Activated naive CD4-positive, alpha-beta T cell treated with anti-CD3 and anti-CD28 coated beads, Interleukin-2, amount 10 ng/mL, durations not matched to agents 5 hours and 36 hours (primary cell): ENCODE measurements at places on chromosomes 7 and 10. TPM values are rescaled to one million over a fixed set of nuclear protein-coding genes. Genes with fewer than 3 reads are reported as not detected.

The GIMAP6 gene
- total RNA-seq = 121 TPM

The SYT15B gene
- total RNA-seq = 0.25 TPM

The ALOX5 gene
- total RNA-seq = 13.6 TPM

The LDB1 gene
- 92.9 TPM for total RNA-seq

The SPDYE5 gene
- total RNA-seq = 0.17 TPM

The CAMK1D gene
- 12.5 TPM for total RNA-seq

The SKIDA1 gene
- not detected for total RNA-seq

The ELMO1 gene
- 92.3 TPM for total RNA-seq

The TSPAN13 gene
- total RNA-seq = 0.36 TPM

The NT5C3A gene
- total RNA-seq = 46.1 TPM

The SMKR1 gene
- 2.2 TPM for total RNA-seq

The OR9A2 gene
- not detected for total RNA-seq

The NUTM2E gene
- total RNA-seq = 0.12 TPM

The SLC35G1 gene
- total RNA-seq = 3.9 TPM

The GCK gene
- not detected for total RNA-seq

The ASZ1 gene
- not detected for total RNA-seq

The ZNF365 gene
- not detected for total RNA-seq

The VAX1 gene
- not detected for total RNA-seq

The IGF2BP3 gene
- total RNA-seq = 0.41 TPM

The CALML3 gene
- total RNA-seq = not detected

The CCZ1B gene
- 68.4 TPM for total RNA-seq

The BLOC1S2 gene
- total RNA-seq = 41.2 TPM

The IGFBP3 gene
- total RNA-seq = 3.6 TPM

The TMEM196 gene
- total RNA-seq = not detected

The OR2A12 gene
- not detected for total RNA-seq

The GIMAP4 gene
- 354 TPM for total RNA-seq

The PRKCQ gene
- total RNA-seq = 66.1 TPM

The NKX1-2 gene
- not detected for total RNA-seq

The NPY4R gene
- not detected for total RNA-seq

The ERVW-1 gene
- not detected for total RNA-seq

The ACSL5 gene
- total RNA-seq = 56.5 TPM

The OR2A42 gene
- not detected for total RNA-seq

The SCIN gene
- total RNA-seq = not detected

The SH2D4B gene
- 0.10 TPM for total RNA-seq

The CEP55 gene
- total RNA-seq = 51.7 TPM

The TMEM176A gene
- total RNA-seq = not detected

The CSGALNACT2 gene
- 45.6 TPM for total RNA-seq

The IKZF1 gene
- total RNA-seq = 372 TPM

The COBL gene
- total RNA-seq = not detected

The CISD1 gene
- total RNA-seq = 27.4 TPM

The VENTX gene
- total RNA-seq = not detected

The GNG11 gene
- not detected for total RNA-seq

The OLAH gene
- 9.0 TPM for total RNA-seq

The PALD1 gene
- total RNA-seq = 0.24 TPM

The ADIRF gene
- total RNA-seq = not detected
